Stimulated activated CD8-positive, alpha-beta memory T cell treated with anti-CD3 and anti-CD28 coated beads, Interleukin-12 subunit alpha, Interleukin-12 subunit beta, amount 100 ng/mL, for 1 hour (primary cell): ENCODE measurements at places on chromosomes 13 and 19.

- no peak for DNase-seq
These were observed 435.1 kb downstream of the ZNF536 start for GRCh38 chr19:30807278-30807677.

DNA sequence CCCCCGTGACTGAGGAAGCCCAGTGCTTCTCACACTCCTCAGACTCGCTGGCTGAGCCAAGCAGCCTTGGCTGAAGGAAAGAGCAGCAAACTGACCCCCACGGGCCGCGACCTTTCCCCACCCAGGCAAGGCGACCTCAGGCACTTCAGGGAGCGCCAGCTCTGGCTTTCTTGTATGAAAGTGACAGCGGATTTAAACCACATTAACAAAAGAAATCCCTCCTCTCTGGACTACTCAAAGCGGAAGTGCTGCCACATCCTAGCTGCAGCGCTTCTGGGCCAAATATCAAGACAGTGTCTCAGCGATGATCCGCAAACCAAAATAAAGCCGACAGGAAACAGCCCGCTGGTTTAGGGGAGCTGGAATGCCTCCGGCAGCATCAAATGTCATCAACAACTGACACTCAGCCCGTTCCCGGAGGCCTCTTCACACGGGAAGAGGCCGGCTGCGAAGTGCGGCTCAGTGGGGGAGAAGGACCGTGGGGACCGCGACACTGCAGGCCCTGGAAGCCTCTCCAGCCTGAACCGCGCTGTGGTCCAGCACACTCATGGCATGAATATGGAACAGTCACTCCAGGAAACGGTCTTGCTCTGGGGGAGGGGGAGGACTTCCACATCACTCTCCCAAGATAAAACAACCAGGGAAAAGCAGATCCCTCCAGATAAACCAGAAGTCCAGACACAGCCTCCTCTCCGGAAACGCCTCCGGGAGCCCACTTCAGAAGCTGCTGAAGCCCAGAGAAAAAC, 1.4 kb downstream of the RASA3 start:
- DNase-seq: no peak

- DNase-seq: no peak
These were observed 11.0 kb downstream of the ZSCAN18 start for GRCh38 chr19:58086825-58087710.

DNA sequence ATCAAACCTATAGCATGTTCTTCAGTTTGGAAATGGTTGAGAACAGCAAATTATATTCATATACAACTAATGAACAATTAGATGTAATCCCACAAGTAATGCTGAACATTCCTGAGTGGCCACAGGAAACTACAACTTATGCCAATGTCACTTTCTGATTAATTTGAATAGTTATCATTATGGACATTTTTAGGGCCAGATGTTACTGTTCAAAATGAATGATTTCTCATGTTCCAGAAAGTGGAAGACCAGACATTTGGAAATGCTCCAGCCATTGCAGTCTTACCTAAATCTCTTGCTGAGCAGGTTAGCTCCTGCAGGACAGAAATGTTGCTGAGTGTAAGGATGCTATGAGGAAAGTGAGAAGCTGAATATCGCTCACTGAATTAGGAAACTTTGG, 819.8 kb downstream of the PCDH9 start:
- no peak for DNase-seq

DNA sequence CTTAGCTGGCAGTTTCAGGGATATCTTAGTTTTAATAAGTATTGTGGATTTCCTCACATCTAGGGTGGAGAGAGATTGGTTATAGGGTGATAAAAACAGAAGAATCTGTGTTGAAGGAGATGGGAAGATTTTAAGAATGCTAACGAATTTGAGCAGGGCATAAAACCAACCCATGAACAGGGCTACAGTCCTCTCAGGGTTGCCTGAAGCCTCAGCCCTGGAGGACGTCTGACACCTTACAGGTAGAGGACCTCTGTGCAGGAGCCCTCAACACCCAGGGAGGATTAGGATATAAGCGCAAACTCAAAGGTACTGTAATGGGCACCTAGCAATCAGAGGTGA, 461 bp upstream of the WASF3 start:
- DNase-seq: no peak

GRCh38 chr13:97892717-97893116, 60.8 kb upstream of the IPO5 start:
- DNase-seq: no peak

DNA sequence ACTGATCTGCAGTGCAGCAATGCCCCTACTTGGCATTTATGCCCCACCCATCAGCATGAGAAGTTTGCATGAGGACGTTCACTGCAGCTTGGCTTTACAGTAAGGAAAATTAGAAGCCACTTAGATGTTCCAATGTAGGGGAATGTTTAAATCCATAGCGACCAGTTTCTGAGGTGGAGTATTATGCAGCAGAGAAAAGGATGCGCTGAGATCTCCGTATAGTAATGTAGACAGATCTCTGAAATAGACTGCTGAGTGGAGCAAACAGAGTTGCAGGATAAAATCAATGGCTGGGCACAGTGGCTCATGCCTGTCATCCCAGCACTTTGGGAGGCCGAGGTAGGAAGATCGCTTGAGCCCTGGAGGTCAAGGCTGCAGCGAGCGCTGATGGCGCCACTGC, 10.1 kb downstream of the PGPEP1 start:
- DNase-seq: no peak

- no peak for DNase-seq
These were observed at the start of gene FFAR2 for GRCh38 chr19:35447606-35448469. Gene FFAR2, plus strand, starts transcription at chr19:35448257. Its CDS starts 1,458 bp downstream, at chr19:35449715.

DNA sequence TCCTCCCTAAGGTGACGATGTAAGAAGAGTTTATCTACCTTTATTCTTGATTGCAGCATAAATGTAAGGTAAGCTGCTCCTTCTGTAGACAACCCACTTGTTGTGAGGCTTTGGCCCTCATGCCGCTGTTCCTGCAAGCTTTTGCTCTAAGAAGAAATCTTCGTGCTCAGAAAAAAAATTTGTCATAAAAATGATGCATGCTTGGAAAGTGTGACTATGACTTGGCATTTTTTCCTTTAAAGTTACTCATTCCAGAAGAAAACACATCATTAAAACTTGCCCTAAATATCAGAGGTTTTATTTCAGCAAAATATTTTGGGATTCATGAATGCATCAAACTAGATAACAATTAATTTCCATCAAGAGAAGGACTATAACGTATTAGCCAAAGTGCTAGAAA, 39.8 kb downstream of the KCTD12 start:
- no peak for DNase-seq

DNA sequence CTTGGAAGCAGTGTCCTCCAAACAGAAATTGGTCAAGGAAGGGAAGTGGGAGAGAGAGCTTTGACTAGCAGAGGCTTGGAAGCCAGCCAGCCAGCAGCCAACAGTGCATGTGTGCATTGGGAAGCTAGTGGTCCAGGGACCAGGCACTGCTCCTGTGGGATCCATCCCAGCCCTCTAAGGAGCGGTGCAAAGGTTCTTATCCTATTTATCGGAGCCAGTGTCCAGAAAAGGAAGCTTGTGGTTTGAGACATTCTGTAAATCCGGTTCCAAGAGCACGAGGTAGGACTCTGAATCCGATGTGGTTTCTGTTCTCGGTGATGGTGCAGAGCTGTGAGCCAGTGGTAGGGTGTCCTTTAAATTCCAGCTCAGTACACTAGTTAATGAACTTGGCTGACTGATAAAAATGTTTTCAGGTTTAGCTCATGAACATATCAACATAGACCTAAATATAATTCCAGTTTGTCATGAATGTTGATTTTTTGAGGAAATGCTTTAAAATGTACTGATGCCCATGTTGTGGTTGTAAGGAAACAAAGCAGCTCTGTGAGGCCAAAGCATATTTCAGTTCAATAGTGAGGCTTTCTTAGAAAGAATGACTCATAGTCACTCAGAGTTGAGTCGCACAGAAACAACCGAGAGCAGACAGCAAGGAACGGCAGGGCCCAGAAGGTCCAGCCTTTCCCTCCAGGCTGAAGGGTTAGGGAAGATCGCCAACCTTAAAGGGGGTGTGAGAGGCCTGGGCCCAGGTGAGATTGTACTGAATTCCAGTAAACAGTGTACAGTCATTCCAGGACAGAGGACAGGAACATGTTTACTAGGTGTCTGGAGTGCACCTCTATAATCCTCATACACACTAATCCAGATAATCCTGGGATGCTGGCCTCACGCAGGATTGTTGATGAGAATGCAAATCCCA, 21.5 kb upstream of the GARRE1 start:
- no peak for DNase-seq

- no peak for DNase-seq
These were observed 6.2 kb downstream of the GNA11 start for GRCh38 chr19:3100331-3100730.

DNA sequence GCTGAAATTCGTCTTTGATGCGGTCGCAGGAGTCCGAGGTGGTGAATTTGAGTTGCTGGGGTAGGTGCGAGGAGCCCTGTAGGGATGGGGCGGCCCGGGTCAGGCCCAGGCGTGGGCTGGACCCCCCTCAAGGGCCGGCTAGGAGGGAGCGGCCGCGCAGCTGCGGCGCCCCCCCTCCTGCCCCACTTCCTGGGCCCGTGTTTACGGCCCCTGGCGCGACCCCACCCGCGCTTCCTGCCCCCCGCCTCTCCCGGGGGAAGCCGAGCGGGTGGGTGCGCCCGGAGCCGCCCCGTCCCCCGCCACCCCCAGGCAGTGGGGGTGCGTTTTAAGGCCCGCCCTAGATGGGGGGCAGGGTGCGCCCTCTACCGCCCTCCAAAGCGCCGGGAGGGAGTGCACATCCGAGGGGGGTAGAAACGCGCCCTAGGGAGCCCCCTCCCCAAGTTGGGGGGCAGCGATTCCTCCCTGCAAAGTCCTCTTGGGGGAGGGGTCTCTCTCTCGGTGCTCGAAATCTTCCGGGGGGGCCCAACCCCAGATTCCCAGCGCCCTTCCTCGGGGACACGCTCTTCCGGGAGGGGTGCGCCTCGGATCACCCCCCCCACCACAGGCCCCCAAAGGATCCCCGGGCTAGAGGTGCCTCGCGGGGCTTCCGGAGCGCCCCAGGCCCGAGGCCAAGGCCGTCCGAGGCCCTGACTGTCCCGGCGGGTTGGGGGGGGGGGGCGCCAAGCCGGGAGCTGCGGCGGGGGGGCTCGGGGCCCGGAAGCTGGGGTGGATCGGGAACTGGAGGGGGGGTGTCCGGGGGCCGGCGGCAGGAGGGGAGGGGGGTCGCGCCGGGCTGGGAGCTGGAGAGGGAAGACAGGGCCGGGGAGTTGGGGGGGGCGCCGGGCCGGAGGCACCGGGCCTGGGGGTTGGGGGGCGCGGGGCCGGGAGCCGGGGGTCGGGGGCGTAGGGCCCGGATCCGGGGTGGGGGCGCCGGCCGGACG, 823 bp downstream of the TLE5 start:
- DNase-seq: peak; percentile 62

- DNase-seq: peak; percentile 69
These were observed at the start of gene VAV1 for GRCh38 chr19:6772028-6772865. Gene VAV1, plus strand, starts transcription at chr19:6772708. Its CDS starts 100 bp downstream, at chr19:6772808.

- DNase-seq: no peak
These were observed 1226.7 kb downstream of the UQCRFS1 start for GRCh38 chr19:27986299-27986698.

- no peak for DNase-seq
These were observed 9.1 kb upstream of the SHISA7 start for GRCh38 chr19:55451965-55452748.

- DNase-seq: no peak
These were observed 2859.1 kb downstream of the PCDH9 start for GRCh38 chr13:64371045-64371444.

DNA sequence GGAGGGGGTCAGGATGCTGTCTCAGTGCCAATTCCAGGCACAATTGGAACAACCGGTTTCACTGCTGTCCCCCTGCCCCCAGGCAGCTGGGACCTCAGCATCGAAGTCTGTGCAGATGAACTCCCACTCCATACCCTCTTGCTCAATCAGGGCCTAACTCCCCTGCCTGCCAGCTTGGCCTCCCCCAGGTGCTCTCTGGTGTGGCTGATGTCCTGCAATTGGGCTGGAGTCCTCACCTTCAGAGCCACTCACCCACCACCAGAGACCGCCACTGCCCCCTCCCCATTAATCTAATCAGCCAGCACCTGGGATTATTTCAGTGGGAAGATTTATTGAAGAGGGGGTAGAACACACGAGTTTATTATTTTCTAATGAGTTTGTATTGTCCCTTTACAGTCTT, 118.8 kb downstream of the MIPEP start:
- no peak for DNase-seq

GRCh38 chr13:46473806-46474205, 79.2 kb upstream of the LRCH1 start:
- no peak for DNase-seq

DNA sequence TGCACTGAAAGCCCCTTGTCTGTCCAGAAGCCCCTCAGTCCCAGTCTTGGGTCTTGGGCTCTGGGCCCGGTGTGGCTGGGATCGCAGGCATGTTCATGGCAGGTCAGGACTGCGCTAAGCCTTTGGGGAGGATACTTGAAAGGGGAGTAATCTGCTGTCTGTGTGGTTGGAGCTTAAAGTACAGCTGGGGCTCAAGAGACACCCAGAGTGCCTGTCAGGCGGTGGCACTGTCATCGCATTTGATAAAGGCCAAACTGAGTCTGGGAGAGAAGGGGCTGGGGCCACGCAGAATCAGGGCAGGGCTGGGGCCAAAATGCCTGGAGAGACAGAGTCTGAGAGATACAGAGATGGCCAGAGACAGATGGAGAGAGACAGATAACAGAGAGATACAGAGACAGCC, 4.2 kb upstream of the CILP2 start:
- no peak for DNase-seq

- DNase-seq: no peak
These were observed 14.9 kb upstream of the SLITRK5 start for GRCh38 chr13:87656306-87656705.

GRCh38 chr19:31168106-31168625, 181.1 kb downstream of the TSHZ3 start:
- no peak for DNase-seq

GRCh38 chr13:98657506-98658085, 80.7 kb upstream of the STK24 start:
- no peak for DNase-seq

- no peak for DNase-seq
These were observed 300.7 kb downstream of the LMO7 start for GRCh38 chr13:75936791-75937190.

- no peak for DNase-seq
These were observed 15.5 kb downstream of the FRY start for GRCh38 chr13:32047088-32047487.

DNA sequence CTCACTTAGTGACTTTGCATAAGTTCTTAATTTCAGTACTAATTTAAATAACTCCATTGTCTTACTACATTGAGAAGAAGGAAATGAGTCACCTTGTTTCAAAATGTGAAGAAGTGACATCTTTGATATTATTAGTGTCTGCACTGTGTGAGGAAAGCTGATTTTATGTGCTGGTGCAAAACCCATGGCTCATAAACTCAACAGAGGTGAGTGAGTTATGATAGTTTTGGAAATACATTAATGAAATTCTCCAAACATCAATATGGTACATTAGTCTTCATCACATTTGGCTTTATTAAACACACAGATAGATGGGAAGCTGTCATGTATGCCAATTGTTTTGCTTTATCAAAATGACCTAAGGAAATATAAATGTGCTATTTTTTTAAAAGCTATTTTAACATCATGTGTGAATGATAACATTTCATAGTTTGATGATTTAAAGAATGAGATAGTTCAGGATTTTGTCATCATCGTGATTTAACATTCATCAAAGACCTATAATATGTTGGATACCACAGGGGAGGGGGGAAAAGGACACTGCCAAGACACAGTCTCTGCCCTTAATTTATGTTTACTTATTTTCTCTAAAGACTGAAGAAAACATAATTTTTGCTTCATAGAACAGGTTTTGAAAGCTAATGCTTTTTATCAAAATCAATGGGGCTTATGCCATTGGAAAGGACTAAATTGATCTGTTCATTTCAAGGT, 902.3 kb upstream of the SLITRK1 start:
- DNase-seq: no peak

- no peak for DNase-seq
These were observed 20.7 kb upstream of the NLRP12 start for GRCh38 chr19:53844849-53845246.

- no peak for DNase-seq
These were observed 107.2 kb downstream of the CACNA1A start for GRCh38 chr19:13398780-13399726.
